AG10803 (cell line): ENCODE measurements at places on chromosomes 1 and 21.

DNA sequence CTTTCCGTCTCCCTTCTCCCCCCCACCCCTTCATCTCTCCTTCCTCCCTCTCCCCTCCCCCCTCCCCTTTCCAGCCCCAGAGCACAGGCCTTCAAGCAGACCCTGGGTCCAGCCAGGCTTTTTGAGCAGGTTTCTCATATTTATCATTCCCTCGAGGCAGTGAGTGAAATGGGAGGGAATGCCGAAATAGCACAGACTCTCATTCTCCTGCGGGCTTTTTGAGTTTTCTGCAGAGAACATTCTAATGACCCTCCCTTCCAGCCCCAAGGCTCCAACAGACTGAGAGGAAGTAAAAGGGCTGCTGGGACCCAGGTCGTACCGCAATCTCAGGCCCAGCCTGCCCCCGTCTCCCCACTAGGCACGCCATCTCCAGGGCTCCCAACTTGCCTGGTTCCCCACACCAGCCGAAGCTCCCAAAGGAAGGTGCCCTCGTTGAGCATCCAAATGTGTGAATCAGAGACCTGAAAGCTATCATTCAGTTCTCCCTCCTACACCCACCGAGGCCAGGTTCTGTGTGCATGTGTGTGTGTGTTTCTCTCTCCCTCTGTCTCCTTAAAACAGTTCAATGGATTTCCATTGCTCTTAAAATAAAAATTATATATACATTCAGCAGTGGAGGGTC is 22.3 kb downstream of the ACTA1 start:
- DNase-seq = no peak

GRCh38 chr1:111196213-111196612 is 4.2 kb downstream of the DENND2D start:
- DNase-seq = no peak

- peak; percentile 38 for DNase-seq
These were observed 14.0 kb upstream of the PABPC4 start for GRCh38 chr1:39590546-39590945.

DNA sequence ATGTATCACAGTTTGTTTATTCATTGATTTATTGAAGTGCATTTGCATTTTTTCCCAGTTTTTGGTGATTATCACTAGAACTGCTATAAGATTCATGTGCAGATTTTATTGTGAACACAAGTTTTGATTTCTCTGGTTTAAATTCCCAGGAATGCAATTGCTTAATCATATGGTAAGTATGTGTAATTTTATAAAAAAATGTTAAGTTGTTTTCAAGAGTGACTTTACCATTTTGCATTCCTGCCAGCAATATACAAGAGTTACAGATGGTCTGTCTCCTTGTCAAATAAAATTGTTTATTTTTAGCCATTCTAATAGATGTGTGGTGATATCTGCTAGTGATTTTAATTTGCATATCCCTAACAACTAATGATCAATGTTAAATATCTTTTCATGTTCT is 127.3 kb upstream of the APP start:
- peak; percentile 54 for DNase-seq

DNA sequence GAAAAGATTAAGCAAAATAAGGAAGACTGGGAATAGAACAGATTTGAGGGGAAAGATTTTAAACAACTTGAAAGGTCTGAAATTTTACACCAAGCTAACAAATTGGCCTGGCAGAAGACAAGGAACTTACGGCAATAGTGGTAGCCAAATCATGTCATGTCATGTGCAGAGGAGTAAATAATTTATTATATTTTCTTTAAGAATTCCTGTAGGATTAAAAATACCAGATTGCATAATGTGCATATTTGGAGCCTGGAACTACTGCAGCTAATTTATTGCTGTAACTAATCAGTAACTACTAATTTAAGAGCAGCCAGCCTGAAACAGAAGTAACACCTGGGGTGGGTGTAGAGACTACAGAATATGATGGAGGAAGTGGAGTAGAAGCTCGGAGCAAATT is 334.3 kb downstream of the TGFB2 start:
- peak; percentile 41 for DNase-seq
